HS-27A (cell line): ENCODE measurements at places on chromosomes 5 and 9.

DNA sequence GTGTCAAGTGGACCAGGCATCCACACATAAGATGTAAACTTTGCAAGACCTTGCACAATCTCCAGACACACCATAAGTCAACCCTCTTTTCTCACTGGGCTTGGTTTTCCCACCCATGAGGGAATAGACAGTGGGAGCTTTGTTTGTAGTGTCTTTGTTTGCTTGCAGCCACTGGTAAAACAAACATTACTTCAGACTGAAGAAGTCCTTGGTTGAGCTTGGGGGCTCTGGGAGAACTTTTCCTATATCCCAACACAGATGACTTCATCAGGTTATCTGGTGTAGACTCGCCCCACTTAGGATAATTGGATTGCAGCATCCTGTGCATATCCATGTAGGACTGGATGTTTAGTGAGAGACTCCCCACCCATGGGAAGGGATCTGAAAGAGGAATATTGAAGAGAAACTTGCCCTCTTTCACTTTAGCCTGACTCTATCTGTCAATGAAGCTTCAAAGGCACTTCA is 11.5 kb upstream of the ADGRV1 start:
- no peak for DNase-seq

DNA sequence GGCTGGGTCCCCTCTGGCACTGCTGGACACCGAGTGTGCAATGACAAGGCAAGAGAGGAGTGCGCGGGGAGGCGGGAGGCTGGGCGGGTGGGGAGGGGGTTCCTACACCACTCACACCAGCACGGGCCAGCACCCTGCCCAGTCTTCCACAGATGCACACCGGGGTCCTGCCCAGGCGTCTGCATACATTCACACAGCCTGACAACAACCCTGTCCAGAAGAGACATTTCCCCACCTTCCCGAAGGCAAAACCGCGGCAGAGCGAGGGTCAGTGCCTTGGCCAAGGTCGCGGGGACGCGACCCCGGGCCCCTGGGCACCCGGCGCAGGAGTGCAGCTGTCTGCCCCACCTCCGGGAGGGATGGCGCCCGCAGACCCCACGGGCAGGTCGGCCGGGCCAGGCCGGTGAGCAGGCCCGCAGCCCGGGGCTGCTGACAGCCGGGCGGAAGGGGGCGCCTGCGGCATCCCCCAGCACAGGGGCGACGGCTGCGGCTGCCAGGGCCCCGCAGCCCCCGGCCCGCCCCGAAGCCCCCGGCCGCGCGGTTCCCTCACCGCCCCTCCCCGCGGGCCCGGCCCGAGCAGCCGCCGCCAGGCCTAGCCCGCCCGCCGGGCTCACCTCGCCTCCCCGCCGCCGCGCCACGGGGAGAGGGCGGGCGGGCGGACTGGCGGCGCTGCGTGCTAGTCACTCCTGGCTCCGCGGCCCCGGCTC is 496 bp downstream of the MAPK9 start:
- DNase-seq = no peak

DNA sequence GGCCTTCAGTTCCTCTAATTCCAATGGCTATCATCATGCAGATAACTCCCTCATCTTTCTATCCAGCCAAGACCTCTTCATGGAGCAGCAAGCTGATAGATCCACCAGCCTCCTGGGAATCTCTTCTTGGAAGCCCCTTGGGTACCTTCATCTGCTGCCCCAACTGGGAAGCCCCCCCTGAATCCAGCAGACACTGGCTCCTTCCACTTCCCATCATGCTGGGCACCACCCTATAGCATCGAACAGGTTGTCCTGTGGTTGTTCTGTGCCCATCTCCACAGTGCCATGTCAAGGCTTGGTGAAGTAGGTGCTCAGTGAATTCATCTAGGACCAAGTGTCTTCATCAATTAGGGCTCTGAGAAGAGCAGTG is 410.4 kb upstream of the KLF4 start:
- no peak for DNase-seq

DNA sequence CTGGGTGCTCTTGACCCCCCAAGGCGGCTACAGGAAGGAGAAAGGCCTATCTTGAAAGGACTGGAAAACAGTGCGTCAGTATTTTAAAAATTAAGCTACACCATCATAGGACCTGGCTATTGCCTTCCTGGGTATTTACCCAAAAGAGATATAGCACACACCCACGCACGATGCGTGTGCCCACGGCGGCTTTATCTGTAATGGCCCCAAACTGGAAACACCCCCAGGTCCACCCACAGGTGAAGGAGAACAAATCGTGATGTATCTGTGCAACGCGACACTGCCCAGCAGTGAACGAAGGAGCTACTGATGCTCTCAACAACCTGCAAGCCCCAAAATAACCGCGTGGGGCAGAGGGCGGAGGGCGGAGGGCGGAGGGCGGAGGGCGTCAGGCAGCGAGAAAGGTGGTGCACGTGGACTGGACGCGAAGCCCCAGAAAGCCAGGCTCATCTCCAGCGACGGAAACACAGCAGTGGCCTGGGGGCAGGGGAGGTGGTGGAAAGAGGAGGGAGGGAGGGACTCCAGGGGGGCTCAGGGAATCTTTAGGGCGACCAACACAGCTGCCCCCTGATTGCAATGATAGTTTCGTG is 12.4 kb upstream of the PTGDS start:
- DNase-seq = no peak

- no peak for DNase-seq
Measured at GRCh38 chr5:12284604-12285003, 380.4 kb upstream of the CTNND2 start.

DNA sequence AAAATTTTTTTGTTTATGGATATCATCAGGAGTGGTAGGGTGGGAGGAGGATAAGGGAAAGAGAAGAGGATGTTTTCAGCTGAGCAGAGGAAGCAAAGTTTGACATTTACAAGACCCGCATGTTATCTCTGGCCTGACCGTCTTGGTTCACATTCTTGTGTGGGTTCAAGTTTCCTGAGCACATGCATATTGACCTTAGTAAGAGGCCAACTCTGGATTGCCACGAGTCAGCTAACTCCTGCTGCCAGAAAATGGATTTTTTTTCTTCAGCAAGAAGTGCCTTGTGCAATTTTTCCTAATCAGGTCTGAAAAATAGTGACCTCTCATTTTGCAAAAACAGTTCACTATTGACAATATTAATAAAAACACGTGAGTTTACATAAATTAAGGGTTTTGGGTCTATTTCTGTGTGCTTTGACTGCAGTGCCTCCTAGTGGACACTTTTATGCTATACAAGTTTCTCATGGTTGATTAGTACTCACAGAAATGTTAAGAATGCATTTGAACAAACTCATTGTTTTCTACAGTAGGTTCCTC is 27.1 kb upstream of the BASP1 start:
- peak; percentile 57 for DNase-seq

DNA sequence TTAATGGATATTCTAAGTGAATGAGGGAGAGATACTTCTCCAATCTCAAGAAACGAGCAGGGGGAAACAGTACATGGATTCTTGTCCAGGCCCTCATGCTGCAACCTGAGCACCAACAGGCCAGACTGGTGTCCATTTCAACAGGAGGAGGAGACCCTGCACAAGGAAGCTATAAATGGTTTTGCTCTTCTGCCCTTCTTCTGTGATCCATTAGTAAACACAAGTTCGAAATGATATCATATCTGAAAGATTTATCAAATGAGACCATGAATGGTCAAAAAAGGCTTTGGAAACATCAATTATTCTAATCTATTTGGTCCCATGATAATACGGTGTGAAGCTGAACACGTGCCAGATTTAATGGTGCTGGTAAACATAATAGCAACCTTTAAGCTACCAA is 109.8 kb downstream of the NR6A1 start:
- no peak for DNase-seq

GRCh38 chr5:142179776-142180387 is 71.3 kb downstream of the NDFIP1 start:
- DNase-seq = no peak

DNA sequence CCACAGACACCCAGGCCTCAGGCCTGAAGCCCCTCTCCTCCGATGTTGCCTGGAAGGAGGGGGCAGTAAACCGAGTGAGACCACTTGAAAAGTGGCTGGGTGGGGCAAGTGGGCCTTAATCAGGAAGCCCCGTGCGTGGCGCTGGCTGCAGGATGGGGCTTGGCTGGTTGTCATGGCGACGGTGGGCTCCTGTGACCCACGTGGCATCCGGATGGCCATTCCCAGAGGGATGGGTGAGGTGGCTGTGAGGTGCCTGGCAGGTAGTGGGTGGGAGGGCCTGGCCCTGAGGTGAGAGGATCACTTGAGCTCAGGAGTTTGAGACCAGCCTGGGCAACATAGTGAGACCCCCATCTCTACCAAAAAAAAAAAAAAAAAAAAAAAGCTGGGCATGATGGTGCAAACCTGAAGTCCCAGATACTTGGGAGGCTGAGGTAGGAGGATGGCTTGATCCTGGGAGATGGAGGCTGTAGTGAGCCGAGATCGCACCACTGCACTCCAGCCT is 5.2 kb downstream of the GPSM1 start:
- DNase-seq = no peak

DNA sequence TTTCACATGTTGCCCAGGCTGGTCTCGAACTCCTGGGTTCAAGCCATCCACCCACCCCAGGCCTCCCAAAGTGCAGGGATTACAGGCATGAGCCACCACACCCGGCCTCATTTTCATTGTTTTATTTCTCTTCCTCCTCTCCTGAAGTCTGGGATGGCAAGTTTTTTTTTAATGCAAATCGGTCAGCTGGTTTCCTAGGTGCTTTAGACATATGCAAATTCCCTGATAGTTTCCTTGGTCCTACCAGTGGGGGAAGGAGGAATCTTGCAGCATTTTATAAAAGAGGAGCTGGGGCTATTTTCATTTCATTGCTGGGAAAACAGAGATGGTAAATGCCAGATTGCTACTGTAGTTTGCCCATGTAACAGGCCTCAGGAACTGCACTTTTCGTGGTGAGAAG is 179.4 kb downstream of the ACTL7B start:
- no peak for DNase-seq

- DNase-seq = no peak
Measured at GRCh38 chr9:20532584-20532983, 89.7 kb downstream of the MLLT3 start.

DNA sequence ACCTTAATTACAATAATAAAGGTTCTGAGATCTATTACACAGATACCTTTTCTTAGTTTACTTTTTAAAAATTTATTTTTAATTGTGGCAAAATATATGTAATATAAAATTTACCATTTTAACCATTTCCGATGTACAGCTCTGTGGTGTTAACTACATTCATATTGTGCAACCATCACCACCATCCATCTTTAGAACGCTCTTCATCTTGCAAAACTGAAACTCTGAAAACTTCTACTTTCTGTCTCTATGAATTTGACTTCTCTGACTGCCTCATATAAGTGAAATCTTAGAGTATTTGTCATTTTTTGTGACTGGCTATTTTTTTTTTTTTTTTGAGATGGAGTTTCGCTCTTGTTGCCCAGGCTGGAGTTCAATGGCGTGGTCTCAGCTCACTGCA is 26.8 kb downstream of the WWC1 start:
- DNase-seq = no peak

- no peak for DNase-seq
Measured at GRCh38 chr5:10867389-10868303, 106.6 kb upstream of the DAP start.

DNA sequence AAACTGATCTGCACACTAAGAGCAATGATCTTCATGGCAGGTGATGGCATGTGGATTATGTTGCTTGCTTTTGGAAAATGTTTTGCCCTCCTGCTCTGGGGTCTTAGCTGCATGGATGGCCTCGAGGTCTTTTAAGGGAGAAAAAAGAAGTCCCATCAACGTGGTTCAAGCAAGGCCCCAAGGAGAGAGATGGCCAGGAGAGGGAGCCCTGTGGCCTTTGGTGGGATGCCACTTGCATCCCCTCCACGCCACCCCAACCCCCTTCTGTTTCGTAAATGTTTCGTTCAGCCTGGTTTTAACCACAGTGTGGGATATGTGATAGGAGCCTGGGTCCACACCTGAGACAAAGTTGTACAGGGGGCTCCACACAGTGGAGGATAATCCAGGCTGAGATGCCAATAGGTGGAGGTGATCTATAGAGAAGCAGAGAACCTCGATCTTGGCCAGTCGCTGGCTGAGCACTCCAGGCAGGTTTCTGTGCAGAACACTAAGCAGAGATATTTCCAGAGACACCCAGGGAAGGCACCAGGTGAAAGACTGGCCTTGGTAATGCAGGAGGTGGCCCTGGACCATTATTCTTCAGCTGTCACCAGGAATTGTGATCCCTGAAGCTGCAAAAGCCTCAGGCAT is 25.8 kb upstream of the FRRS1L start:
- DNase-seq = no peak

DNA sequence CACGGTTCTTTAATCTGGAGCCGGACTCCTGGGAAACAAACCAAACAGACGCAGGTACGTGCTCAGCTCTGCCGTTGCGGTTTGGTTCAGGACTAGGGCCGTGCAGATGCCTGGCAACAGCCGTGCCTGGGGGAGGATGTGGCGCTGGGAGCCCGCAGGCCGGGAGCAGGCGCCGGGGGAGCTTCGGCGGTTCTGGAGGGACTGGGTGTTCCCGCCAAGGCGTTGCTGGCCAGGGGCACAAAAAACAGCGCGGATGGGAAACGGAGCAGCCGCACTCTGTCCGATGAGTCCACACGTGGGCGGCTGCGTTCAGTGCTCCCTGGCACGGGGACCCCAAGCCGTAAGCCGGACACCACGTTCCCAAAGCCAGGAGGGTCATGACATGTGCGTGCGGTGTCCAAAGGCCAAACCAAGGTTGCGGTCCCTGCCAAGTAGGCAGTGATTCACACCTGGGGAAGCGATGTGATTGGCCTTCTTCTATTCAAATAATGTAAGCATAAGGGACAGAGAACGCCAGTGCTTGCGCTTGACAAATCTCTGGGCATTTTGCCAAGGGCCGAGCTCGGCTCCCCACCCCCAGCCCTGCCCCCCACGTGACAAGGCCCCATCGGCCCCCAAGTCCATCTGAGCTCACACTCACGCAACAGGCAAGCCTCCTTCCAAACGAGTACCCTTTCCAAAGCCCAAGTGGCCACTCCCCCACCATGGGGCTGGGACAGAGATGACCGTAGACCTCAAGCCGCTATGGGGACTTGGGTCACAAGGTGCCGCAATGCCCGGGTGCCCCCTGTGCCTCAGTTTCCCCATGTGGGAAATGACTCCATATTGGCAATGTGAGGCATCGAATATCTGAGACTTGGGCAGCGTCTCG is 49.7 kb upstream of the NKD2 start:
- peak; percentile 47 for DNase-seq

DNA sequence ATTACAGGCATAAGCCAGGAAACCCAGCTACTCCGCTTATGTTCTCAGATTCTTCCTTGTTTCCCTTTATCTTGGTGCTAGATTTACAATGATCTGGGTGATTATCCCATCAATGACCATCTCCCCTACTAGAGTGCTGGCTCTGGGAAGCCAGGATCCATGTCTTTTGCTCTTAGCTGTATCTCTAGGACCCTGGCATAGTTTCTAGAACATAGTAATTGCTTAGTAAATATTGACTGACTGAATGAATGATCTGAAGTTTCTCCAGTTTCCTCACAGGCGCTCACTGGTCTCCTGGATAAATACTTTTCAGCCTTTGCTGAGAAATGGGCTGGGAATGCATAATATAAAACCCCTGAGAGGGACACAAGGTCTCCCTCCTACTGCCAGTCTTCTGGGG is 60.0 kb upstream of the KLF9 start:
- no peak for DNase-seq
